ENCODE measurements at places on chromosomes 5 and 9.
A peak's percentile ranks its signal among the peaks of the same experiment; 100 is the strongest.

GRCh38 chr9:21831841-21832509 is 29.5 kb downstream of the MTAP start:
- no peak for DNase-seq

- DNase-seq: no peak
Observed at GRCh38 chr5:149782895-149783586, 52.9 kb downstream of the PPARGC1B start.

GRCh38 chr9:99056886-99057664 is 47.8 kb upstream of the TGFBR1 start:
- peak; percentile 22 for DNase-seq

GRCh38 chr5:98608052-98608451 is 165.4 kb upstream of the RGMB start:
- no peak for DNase-seq

GRCh38 chr9:113503613-113504211 is 40.2 kb downstream of the RGS3 start:
- no peak for DNase-seq

DNA sequence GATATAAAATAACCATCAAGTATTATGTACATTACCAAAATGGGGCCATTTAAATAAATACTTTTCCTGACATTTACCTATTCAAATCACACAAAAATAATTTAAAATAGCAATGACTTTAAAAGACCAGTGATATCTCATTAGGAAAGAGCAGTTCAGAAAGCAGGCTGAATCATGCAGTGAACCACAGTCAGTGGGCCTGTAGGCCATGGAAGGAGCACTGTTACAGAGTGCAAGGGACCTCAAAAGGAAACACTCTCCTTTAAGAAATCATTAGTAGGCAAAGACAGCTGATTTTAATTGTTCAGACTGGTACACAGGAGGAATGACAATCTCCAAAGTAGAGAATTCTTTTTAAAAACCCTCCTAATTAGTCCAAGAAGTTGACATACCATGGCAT is 283.5 kb upstream of the EFNA5 start:
- DNase-seq: no peak

- no peak for DNase-seq
Observed at GRCh38 chr5:87404359-87404758, 8.4 kb downstream of the CCNH start.

GRCh38 chr5:23727271-23727670 is 219.9 kb downstream of the PRDM9 start:
- DNase-seq: no peak

DNA sequence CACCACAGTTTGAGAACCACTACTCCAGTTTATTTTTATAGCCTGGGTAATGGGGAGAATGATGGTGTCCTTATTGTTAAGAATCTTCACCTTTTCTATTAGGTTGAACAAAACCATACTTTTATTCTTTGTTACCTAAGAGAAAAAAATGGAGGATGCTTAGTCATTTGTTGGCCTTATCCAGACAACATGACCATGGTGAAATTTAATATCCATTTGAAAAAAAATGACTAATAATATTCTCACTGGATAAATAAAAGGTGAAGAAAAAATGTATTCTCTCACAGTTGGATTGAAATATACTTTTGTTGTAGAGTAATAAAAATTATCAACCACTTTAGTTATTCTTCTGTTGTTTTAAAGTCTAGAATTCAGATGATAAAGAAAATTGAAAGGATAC is 5.8 kb upstream of the CCNH start:
- no peak for DNase-seq

DNA sequence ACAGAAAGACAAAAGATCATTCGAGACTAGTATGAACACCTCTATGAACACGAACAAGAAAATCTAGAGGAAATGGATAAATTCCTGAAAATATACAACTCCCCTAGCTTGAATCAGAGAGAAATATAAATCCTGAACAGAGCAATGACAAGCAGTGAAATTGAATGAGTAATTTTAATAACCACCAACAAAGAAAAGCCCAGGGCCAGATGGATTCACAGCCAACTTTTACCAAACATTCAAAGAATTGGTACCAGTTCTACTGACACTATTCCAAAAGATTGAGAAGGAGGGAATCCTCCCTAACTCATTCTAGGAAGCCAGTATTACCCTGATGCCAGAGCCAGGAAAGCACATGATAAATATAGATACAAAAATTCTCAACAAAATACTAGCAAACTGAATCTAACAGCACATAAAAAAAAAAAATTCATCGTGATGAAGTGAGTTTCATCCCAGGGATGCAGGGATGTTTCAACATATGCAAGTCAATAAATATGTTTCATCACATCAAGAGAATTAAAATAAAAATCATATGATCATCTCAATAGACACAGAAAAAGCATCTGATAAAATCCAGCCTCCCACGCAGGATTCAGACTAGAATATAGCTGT is 25.2 kb upstream of the PTGER4 start:
- DNase-seq: no peak

GRCh38 chr9:78805771-78806170 is 508.8 kb downstream of the PSAT1 start:
- no peak for DNase-seq

GRCh38 chr5:126780165-126780827 is 3.4 kb downstream of the LMNB1 start:
- peak; percentile 71 for DNase-seq

DNA sequence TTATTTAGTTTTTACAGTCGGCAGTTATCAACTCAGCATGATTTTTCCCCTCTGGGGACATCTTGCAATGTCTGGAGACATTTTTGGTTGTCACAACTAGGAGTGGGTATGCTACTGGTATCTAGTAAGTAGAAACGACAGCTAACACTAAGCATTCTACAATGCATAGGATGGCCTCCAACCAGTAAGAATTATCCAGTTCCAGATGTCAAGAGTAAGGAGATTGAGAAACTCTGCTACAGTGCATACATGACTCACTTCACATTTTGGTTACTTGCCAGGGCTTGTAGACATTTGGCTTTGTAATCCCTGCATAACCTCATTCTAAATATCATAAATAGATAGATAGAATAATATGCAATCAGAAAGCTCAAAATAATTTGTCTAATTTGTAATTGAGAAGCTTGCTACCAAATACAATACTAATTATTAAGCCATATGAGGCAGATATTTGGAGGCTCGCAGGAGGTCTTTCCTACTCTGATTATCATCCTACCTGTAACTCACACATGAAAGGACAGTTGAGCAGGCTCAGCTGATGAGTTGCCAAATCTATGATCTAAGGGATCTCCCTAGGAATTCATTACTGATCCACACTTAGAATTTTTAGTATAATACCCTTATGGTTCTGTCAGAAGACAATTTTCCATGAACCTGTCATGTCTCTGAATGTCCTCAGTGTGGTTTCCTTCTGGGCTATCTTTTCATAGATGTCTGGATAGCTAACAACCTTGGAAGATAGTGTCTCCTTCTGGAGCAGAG is 346.9 kb upstream of the TLE4 start:
- peak; percentile 28 for DNase-seq

- no peak for DNase-seq
Observed at GRCh38 chr5:156778139-156778706, 71.9 kb upstream of the PPP1R2B start.

- DNase-seq: no peak
Observed at GRCh38 chr5:50822761-50823160, 156.3 kb downstream of the PARP8 start.

DNA sequence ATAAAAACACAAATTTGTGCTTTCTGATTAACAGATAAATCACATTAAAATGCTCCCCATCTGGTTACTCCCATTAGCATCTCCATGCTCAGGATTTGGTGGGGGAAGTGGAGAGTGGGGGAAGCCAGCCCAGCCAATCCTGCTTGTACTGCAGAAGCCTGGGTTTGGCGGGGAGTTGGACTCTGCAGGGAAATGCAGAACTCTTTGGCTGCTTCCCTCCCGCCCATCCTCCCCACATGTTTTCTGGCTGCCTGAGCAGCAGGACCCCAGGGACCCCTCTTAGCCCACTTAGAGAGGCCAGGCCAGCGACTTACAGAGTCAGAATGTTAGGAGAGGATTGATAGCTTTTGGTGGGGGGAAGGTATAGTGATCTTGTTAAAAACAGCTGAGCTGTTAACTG is 59.5 kb upstream of the FOXI1 start:
- no peak for DNase-seq

DNA sequence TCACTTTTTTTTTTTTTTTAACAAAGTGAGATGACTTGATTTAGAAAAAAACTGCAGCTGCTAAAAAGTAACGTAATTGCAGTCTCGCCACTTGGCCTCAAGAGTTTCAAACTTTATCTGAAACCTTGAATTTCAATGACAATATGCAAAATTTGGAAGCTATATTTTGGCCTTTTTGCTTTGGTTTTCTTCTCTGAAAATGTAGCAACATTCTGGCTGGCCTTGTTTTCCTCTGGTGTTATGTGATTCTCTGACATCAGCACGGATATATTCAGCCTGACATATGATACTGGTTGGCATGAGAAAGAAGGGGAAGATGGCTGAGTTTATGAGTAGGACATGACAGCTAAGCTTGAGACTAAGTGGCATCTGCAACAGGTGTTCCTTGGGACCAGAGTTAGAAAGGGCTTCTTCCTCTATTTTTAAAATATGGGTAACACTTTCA is 136.5 kb downstream of the MEF2C start:
- DNase-seq: no peak

DNA sequence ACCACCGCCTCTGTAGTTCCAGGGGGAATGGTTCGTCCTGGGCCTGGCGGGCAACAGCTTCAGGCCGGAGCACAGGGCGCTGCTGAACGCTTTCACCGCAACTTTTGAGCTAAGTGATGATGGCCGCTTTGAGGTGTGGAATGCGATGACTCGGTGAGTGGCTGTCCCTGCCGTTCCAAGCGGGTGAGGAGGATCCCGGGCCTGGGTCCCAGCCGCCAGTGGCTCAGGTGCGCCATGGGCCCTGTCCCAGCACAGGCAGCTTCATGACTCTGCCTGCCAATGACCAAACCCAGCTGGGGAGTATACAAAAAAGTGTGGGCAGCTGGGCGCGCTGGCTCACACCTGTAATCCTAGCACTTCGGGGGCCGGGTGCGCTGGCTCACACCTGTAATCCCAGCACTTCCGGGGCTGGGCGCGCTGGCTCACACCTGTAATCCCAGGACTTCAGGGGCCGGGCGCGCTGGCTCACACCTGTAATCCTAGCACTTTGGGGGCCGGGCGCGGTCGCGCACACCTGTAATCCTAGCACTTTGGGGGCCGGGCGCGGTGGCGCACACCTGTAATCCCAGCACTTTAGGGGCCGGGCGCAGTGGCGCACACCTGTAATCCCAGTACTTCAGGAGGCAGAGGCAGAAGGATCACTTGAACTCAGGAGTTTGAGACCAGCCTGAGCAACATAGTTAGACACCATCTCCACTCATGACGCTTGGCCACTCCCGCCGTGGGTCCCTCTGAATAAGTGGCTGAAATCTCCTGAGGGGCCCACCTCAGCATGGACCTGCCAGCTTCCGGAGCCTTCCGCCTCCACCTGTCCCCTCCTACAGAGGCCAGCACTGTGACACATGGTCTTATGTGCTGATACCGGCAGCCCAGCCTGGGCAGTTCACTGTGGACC is 1.1 kb downstream of the LCN12 start:
- DNase-seq: no peak

DNA sequence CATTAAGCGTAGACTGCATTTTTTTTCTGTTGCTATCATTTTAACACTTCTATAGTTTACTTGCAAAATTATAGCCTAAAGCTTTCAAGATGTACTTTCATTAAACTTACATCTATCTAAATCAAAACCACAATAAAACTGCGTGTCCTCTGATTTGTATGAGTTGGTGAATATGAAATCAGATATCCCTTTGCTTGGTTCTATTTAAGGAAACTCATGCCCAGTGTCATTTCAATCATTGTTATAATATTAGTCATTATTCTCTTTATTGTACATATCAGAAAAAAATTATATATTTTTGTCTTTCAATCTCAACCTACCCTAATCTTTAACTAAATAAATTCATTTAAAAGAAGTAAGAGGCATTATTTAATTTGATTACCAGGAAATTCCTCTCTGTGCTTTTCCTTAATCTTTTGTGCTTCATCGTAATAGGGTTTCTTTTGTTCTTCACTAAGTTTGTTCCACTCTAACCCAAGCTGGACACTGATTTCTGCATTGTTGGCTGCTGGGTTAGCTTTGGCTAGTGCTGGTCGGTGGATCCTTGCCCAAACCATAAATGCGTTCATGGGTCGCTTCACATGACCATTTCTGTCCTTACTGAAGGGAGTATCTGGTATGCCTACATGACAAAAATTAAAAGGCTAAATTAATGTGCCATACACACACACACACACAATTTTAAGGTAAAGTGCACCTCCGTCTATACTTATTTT is 3.8 kb downstream of the SOX30 start:
- no peak for DNase-seq

- no peak for DNase-seq
Observed at GRCh38 chr9:78671785-78672184, 374.9 kb downstream of the PSAT1 start.

DNA sequence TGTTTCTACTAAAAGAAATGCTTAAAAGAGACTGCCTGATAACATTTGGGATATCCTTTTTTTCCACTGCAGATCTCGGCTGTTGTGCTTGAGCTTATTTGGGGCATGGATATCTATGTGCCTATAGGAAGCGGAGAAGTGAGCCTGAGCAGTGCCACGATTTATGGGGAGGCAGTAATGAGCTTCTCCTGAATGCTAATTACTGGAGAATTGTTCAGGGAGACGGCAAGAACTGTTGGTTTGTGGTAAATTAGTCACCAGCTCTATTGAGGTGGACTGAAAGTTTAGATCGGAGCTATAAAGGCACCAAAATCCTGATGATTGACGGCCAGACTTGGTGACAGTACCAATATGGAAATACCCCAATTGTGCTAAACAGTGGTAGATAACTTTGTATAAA is 186.5 kb downstream of the ARHGEF28 start:
- DNase-seq: no peak

DNA sequence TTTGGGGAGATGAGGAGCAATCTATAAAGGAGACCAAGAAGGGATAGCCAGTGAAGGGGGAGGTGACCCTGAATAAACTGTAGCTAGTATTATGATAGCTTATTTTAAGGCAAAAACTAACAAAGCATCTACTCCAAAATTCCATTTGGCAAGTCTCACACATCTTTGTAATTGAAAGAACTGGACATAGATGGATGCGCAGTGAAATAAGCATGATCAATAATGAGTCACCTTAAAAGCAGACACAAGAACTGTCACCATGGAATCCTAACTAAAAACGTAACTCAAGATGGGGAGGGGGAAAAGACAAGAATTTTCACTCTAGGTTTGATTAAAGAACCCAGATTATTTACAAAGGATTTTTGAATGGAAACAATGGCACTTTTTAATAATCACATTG is 164.5 kb downstream of the MED27 start:
- no peak for DNase-seq

DNA sequence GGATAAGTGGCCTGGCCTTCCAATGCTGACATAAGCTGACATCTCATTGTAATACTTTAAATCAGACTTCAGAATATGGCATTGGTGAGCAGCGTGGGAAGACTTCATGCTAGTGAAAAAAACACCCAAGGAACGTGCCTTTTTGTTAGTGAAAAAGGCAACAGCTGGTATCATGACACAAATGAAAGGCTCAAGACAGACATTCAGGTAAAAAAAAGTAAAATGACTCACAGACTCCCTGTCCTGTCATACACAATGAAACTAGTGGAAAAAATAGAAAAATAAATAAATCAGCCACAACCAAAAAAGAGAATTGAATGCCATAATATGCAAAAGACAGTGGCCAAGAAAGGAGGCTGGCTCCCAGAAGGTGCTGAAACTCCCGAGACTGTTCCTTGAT is 24.4 kb upstream of the PPP1R2B start:
- no peak for DNase-seq
